NCI-H1436 (cell line): ENCODE measurements at places on chromosomes 3 and 15.

DNA sequence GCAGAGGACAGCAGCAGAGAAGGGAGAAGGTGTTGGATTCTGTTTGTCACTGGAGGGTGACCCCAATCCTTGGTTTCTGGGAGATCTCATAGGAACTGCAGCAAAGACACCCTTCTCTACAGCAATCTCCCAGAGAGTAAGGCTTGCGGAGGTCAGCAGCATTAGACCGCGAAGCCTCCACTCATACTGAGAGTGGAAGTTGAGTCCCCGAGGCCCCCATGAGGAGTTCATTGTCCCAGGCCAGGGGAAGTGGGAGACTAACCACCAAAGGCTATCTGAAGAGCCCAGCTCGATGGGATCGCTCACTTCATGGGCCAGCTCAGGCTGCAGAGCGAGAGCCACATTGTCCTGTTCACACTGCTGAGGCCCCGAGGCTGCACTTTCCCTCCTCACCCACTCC is 44.6 kb downstream of the GLDN start:
- no peak for DNase-seq

DNA sequence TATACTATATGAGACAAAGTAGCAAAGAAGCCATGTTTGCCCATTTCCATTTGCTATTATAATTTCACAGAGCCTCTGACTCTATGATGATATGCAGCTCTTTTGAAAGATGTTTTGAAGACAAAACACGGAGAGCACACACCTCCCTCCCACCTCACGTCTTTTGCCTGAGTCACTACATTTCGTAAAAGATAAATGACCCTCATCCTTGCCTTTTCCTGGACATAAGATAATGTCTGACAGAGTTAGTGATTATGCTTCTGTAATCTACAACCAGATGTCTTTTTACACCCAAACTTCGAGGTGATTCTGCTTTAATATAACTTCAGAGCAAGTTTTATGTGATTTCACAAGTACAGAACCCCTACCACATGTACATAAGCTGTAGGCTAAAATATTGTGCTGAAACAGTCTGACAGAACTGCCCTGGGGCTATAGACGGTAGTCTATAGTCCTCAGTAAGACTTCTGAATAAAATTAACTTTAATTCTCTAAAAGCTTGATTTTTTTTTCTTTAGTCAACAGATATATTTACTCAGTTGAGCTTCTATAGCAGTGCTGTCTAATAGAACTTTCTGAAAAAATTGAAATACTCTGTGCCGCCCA is 99.9 kb downstream of the CD200R1L start:
- DNase-seq = no peak

- DNase-seq = no peak
These were observed 271.9 kb downstream of the FEZF2 start for GRCh38 chr3:62101488-62101887.

- DNase-seq = peak; percentile 26
These were observed 54.8 kb downstream of the MAGEF1 start for GRCh38 chr3:184656829-184657681.

DNA sequence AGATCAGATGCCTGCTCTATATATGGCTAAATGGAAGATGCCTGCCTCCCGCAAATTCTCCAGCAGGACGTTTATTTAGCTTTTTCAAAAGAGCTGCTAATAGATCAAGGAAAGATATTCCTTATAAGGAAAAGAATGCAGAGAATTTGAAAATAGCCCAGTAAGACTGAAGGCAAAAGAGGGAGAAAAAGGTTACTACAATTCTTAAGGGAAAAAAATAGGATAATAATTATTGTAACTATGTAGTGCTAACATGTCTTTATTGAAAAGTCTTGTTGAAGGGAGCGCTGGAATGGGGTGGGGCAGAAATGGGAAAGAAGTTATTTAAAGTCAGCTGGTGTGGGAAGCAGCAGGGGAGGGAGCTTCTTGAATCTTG is 2.9 kb downstream of the TPM1 start:
- no peak for DNase-seq

DNA sequence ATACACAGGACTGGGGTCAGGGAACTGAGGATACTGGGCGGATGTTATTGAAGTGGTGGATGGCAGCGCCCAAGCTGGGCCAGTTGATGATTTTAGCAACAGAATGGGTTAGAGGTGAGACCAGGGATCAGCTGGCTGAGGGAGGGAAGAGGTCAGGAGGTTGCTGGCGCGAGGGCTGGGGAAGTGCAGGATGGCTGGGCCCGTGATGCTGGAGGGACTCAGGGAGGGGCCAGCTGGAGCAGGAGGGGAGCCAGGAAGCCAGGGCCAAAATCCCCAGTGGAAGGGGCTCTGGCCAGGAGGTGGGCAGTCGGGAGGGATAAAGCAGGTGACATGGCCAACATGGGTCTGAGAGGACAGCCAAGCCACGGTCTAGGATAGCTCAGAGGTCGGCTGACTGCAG is 178.0 kb downstream of the NSMCE3 start:
- DNase-seq = no peak

DNA sequence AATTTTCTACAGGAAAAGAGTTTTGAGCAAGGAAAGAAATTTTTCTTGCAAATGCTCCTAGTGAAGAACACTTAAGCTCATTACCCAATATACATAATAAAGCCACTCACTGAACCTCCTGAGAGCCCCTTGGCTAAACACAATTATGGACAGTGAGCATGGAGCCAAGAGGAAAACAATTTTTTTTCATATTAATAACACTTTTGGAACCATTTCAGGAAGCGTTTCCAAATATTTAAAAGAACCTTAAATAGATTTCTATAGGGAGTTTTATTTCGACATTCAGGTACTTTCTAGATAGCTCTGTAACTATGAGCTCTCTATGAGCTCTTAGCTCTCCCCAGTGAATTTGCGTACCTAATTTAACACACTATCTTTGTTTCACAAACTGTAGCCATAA is 581.1 kb downstream of the ZNF385D start:
- no peak for DNase-seq

DNA sequence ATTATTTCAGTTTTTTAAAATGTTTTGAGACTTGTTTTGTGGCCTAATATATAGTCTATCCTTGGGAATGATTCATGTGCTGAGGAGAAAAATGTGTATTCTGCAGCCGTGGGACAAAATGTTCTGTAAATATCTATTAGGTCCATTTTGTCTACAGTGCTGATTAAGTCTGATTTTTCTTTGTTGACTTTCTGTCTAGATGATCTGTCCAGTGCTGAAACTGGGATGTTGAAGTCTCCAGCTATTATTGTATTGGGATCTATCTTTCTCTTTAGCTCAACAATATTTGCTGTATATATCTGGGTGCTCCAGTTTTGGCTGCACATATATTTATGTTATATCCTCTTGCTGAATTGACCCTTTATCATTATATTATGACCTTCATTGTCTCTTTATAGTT is 85.2 kb downstream of the UBE2E2 start:
- DNase-seq = no peak

DNA sequence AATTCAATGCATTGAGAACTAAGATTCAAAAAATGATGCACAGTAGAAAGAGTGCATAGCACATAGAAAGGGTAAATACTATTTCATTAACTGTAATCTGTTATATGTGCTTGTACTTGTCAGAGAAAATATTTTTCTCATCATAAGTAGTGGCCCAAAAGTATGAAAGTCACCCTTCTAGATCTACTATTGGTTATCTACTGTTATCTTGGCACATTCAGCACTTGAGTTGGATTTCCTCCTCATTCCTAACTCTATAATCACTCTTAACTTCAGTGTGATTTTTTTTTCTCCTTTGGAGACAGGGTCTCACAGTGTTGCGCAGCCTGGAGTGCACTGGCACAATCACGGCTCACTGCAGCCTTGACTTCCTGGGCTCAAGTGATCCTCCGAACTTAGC is 194.4 kb downstream of the PCCB start:
- DNase-seq = no peak

- no peak for DNase-seq
These were observed 156.1 kb upstream of the ANKRD28 start for GRCh38 chr3:15953841-15954240.
